ENCODE measurements at places on chromosomes 3 and 15.

DNA sequence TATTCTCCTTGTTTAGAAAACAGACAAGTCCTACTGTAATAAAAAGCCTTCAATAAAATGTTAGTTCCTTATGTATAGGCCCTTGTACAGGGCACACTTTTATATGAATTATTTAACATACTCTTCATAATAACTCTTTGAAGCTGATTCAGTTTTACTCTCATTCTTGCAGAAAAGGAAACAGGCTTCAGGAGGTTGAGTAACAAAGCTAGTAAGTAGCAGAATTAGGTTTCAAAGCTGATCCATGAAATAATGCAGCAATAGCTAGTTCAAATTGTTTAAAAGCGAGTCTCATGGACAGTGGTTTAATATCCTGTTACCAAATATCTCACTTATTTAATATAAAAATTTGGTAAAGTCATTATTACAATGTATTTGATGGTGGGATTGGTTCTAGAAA is 25.0 kb downstream of the TCF12 start:
- no peak for DNase-seq

DNA sequence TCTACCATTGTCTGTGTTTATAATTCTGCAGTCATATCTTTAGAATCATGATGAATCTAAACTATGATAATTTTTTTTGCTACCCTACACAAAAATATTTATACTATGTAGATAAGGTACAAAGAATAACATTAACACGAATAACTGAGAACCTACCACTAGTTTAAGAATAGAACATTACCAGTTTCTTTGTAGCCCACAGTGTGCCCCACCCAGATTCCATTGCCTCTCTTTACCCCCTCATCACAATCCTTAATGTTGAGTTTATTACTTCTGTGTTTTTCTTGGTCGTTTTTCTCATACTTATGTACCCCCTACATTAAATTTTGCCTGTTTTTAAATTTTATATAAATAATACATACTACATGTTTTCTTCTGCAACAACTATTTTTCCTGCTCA is 140.5 kb downstream of the BBX start:
- no peak for DNase-seq

DNA sequence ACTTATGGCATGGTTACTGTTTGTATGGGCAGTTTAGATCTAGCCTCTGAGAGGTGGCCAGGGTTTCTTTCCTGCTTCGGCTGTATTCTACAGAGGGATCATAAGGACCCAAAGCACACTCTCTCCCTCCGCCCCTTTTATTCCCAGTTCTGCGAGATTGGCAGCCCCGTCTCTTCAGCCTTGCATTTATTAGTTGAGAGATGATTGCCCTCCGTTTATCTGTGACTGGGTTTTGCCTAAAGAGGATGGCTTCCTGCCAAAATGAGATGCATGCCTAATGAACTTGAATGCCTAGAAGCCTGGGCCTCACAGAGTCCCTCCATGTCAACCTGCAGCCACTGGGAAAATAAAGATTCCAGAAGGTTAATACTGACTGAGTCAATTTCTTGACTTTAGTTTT is 97.1 kb upstream of the CHL1 start:
- no peak for DNase-seq

- no peak for DNase-seq
Measured at GRCh38 chr3:129022114-129023007, 21.3 kb downstream of the EFCC1 start.

- DNase-seq = no peak
Measured at GRCh38 chr3:142732066-142732465, 8.2 kb downstream of the TRPC1 start.

Measured in NCI-H460 (cell line).